Naive thymus-derived CD4-positive, alpha-beta T cell (primary cell): ENCODE measurements at places on chromosomes 16 and 17. TPM values are rescaled to one million over a fixed set of nuclear protein-coding genes. Genes with fewer than 3 reads are reported as not detected.

TBC1D3C gene
- total RNA-seq: not detected

SLFN5 gene
- 133 and 137 TPM in 2 replicates for total RNA-seq

KRTAP2-1 gene
- total RNA-seq: not detected

ATF7IP2 gene
- total RNA-seq: 75.1 TPM

SOST gene
- total RNA-seq: not detected

TEX19 gene
- total RNA-seq: not detected

OR3A2 gene
- total RNA-seq: 1.2 TPM

TMC6 gene
- total RNA-seq: 791 TPM

GRCh38 chr16:85056211-85056748 lies 28.7 kb downstream of the KIAA0513 start:
- H3K36me3 ChIP-seq: no peaks in the 10 kb centered on the region
- H3K4me3 ChIP-seq: peak overlapping the region; percentile 19
- H3K27ac ChIP-seq: peak overlapping the region; percentile 72
- no peaks in the 10 kb centered on the region for H3K27me3 ChIP-seq
- H3K4me1 ChIP-seq: peaks cover 25% of the 10 kb centered on the region

GRCh38 chr16:79801646-79802045 lies 201.1 kb upstream of the MAF start:
- no peak overlapping the region for H3K4me3 ChIP-seq
- no peak for DNase-seq
- H3K27me3 ChIP-seq: no peaks in the 10 kb centered on the region
- H3K27ac ChIP-seq: no peak overlapping the region
- no peaks in the 10 kb centered on the region for H3K36me3 ChIP-seq
- H3K4me1 ChIP-seq: no peaks in the 10 kb centered on the region

GRCh38 chr16:69321080-69321479 lies 9.3 kb downstream of the PDF start:
- H3K27me3 ChIP-seq: no peaks in the 10 kb centered on the region
- DNase-seq: no peak
- no peak overlapping the region for H3K4me3 ChIP-seq
- no peak overlapping the region for H3K27ac ChIP-seq

GRCh38 chr17:3885970-3886369 lies 6.9 kb downstream of the CAMKK1 start:
- H3K27ac ChIP-seq: no peak overlapping the region
- no peaks in the 10 kb centered on the region for H3K27me3 ChIP-seq
- no peaks in the 10 kb centered on the region for H3K36me3 ChIP-seq

DNA sequence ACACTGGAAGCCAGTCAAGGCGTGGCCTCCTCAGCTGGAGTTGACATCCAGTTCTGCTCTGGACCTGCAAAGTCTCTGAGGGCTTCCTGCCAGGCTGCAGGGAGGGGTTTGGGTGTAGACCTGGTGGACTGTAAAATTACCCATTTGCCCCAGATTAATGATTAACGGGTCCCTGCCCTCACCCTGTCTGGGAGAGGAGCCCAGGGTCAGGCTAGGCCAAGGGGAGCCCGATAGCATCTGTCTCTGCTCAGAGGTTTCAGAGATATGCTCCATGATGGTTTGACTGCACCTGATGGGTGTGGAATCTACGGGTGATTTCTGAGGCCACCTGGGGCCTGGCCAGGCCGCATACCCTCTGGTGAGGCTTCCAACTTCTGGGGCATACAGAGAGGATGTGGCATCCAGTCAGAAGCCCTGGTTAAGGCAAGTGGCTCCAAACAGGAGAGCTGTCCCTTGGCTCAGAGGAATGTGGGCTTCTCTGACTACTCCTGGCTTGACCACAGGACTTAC lies 11.2 kb downstream of the PPY start:
- H3K27ac ChIP-seq: no peak overlapping the region
- peaks cover 13% of the 10 kb centered on the region for H3K4me1 ChIP-seq
- no peaks in the 10 kb centered on the region for H3K36me3 ChIP-seq
- DNase-seq: no peak
- H3K4me3 ChIP-seq: no peak overlapping the region

- no peaks in the 10 kb centered on the region for H3K36me3 ChIP-seq
- H3K4me3 ChIP-seq: peak overlapping the region; percentile 3
- H3K27me3 ChIP-seq: no peaks in the 10 kb centered on the region
- H3K27ac ChIP-seq: no peak overlapping the region
Observed at GRCh38 chr17:36104701-36105181, 1.1 kb downstream of the CCL4 start.

GRCh38 chr16:48535831-48536613 lies 74.0 kb downstream of the N4BP1 start:
- peaks cover 2% of the 10 kb centered on the region for H3K4me1 ChIP-seq
- no peak overlapping the region for H3K4me3 ChIP-seq
- DNase-seq: no peak
- no peak overlapping the region for H3K27ac ChIP-seq

DNA sequence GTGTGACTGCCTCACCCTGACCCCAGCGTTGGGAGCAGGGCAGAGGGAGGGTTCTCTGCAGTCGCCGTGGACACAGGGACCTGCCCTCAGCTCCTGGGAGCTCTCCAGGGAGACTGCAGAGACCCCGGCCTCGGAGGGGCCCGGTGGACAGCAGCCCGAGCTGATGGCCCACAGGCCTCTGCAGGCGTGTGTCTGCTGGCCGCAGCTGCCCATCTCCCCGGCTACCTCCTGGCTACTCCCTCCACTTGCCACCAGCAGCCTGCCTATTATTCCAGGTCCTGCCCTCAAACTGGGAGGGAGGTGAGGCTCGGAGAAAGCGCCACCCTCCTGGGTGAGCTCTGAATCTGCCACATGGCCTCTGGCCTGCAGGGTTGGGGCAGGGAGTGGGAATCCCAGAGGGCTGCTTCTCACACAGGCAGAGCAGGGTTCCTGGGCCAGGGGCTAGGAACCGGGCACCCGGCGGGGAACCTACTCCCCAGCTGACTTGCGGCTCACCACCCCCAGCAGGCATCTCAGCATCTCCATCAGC lies 7.2 kb downstream of the SLC16A5 start:
- H3K36me3 ChIP-seq: no peaks in the 10 kb centered on the region
- no peak overlapping the region for H3K27ac ChIP-seq
- DNase-seq: no peak
- no peaks in the 10 kb centered on the region for H3K27me3 ChIP-seq
- H3K4me3 ChIP-seq: no peak overlapping the region

DNA sequence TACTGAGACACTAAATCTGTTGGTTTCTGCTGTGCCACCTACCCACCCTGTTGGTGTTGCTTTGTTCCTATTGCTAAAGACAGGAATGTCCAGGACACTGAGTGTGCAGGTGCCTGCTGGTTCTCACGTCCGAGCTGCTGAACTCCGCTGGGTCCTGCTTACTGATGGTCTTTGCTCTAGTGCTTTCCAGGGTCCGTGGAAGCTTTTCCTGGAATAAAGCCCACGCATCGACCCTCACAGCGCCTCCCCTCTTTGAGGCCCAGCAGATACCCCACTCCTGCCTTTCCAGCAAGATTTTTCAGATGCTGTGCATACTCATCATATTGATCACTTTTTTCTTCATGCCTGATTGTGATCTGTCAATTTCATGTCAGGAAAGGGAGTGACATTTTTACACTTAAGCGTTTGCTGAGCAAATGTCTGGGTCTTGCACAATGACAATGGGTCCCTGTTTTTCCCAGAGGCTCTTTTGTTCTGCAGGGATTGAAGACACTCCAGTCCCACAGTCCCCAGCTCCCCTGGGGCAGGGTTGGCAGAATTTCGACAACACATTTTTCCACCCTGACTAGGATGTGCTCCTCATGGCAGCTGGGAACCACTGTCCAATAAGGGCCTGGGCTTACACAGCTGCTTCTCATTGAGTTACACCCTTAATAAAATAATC lies 14.6 kb downstream of the STH start:
- no peaks in the 10 kb centered on the region for H3K36me3 ChIP-seq
- H3K27ac ChIP-seq: no peak overlapping the region
- no peak for DNase-seq

DNA sequence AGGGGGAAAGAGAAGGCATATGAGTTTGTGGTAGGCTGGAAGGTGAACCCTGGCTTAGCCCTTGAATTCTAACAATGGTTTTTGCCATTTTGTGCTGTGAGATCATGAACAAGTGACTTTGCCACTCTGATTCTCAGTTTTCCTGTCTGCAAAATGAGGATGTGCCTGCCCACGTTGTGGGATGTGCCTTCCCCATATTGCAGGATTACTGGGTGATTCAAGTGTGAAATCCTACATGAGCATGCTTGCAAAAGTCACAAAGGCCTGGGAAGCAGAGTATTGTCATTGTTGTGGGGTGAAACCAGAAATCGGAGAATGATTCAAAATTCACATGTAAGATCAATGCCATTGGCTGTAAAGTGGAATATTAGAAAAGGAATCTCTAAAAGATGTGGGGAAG lies 28.6 kb upstream of the TVP23A start:
- DNase-seq: no peak
- no peak overlapping the region for H3K27ac ChIP-seq
- H3K4me1 ChIP-seq: no peaks in the 10 kb centered on the region

- no peak for DNase-seq
- H3K4me3 ChIP-seq: no peak overlapping the region
- no peak overlapping the region for H3K27ac ChIP-seq
Observed at GRCh38 chr16:16067127-16067526, 117.7 kb downstream of the ABCC1 start.

GRCh38 chr17:66309793-66310192 lies 7.4 kb downstream of the PRKCA start:
- no peak for DNase-seq
- no peaks in the 10 kb centered on the region for H3K36me3 ChIP-seq
- H3K4me3 ChIP-seq: no peak overlapping the region
- H3K4me1 ChIP-seq: peaks cover 12% of the 10 kb centered on the region
- no peak overlapping the region for H3K27ac ChIP-seq

- H3K27ac ChIP-seq: no peak overlapping the region
- no peaks in the 10 kb centered on the region for H3K4me1 ChIP-seq
- no peaks in the 10 kb centered on the region for H3K36me3 ChIP-seq
- DNase-seq: no peak
- H3K27me3 ChIP-seq: no peaks in the 10 kb centered on the region
- no peak overlapping the region for H3K4me3 ChIP-seq
Observed at GRCh38 chr17:19243838-19244237, 6.7 kb downstream of the EPN2 start.

DNA sequence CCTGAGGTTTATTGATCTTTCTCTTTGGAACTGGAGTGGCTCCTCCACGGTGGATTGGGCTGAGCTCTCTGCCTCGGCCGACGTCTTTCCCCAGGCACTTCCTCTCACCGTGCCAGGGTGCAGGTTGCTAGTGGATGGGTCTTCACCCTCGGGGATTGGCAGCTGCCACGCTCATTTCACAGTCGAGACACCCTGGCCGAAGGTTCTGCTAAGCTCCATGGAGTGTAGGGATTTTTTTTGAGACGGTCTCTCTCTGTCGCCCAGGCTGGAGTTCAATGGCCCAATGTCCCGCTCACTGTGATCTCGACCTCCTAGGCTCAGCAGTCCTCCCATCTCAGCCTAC lies 280.8 kb downstream of the SEC14L1 start:
- no peaks in the 10 kb centered on the region for H3K27me3 ChIP-seq
- H3K4me1 ChIP-seq: peaks cover 44% of the 10 kb centered on the region
- peak overlapping the region; percentile 53 for H3K27ac ChIP-seq
- no peak for DNase-seq

GRCh38 chr17:73984941-73985340 lies 218.5 kb upstream of the RPL38 start:
- H3K4me1 ChIP-seq: no peaks in the 10 kb centered on the region
- no peaks in the 10 kb centered on the region for H3K27me3 ChIP-seq
- no peak for DNase-seq
- H3K36me3 ChIP-seq: no peaks in the 10 kb centered on the region

- DNase-seq: no peak
- no peaks in the 10 kb centered on the region for H3K27me3 ChIP-seq
- no peak overlapping the region for H3K4me3 ChIP-seq
- no peak overlapping the region for H3K27ac ChIP-seq
Observed at GRCh38 chr16:70795296-70795912, 5.6 kb downstream of the VAC14 start.

GRCh38 chr17:4607773-4608187 lies 23.5 kb downstream of the SMTNL2 start:
- H3K27ac ChIP-seq: no peak overlapping the region
- no peaks in the 10 kb centered on the region for H3K27me3 ChIP-seq
- no peak for DNase-seq
- H3K4me1 ChIP-seq: no peaks in the 10 kb centered on the region
- no peaks in the 10 kb centered on the region for H3K36me3 ChIP-seq
- H3K4me3 ChIP-seq: no peak overlapping the region

DNA sequence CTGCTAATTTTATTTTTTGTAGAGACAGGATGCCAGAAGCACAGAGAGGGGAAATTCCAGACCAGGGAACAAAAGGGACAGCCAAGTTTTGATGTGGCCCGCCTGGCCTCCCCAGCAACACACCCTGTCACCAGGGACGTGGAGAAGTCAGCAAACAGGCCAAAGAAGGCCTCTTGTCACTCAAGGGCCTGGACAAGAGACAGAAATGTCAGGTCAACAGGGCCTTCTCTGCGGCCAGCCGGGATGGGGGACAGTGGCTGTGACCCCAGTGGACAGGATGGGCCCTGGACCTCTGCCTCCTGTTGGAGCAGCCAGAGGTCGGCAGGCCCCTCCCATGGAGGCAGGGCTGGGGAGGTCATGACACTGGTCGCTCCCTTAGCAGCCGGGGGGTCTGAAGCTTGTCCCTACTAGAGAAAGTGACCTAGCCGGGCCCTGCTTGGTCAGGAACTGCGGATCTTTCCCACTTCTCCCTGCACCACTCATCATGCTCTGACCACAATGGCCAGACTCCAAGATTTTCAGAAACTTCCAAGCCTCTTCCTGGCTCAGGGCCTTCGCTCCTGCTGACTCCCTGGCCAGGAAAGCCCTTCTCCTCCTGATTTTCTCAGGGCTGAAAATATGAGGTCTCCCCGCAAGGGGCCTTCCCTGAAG lies 9.2 kb upstream of the TVP23A start:
- no peaks in the 10 kb centered on the region for H3K36me3 ChIP-seq
- no peaks in the 10 kb centered on the region for H3K27me3 ChIP-seq
- DNase-seq: no peak
- H3K27ac ChIP-seq: no peak overlapping the region
- H3K4me3 ChIP-seq: no peak overlapping the region

- DNase-seq: no peak
- peak overlapping the region; percentile 43 for H3K4me3 ChIP-seq
- H3K4me1 ChIP-seq: peaks cover 4% of the 10 kb centered on the region
- H3K27ac ChIP-seq: peak overlapping the region; percentile 5
- H3K27me3 ChIP-seq: no peaks in the 10 kb centered on the region
Observed at GRCh38 chr17:44384823-44385286, 4.6 kb downstream of the ITGA2B start.

GRCh38 chr16:69812688-69813014 lies 50.5 kb downstream of the WWP2 start:
- H3K27me3 ChIP-seq: no peaks in the 10 kb centered on the region
- no peaks in the 10 kb centered on the region for H3K4me1 ChIP-seq
- peaks cover 8% of the 10 kb centered on the region for H3K36me3 ChIP-seq
- H3K27ac ChIP-seq: no peak overlapping the region
- H3K4me3 ChIP-seq: no peak overlapping the region

DNA sequence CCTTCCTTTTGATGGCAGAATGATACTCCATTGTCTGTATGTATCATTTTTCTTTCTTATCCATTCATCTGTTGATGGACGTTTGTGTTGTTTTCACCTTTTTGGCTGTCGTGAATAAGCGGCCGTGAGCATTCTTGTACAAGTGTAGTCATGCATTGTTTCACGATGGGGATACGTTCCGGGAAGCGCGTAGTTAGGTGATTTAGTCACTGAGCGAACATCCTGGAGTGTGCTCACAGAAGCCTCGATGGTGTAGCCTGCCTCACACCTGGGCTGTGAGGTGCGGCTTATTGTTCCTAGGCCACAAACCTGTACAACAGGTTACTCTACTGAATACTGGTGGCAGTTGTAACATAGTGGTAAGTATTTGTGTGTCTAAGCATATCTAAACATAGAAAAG lies 136.5 kb downstream of the CMIP start:
- H3K27me3 ChIP-seq: no peaks in the 10 kb centered on the region
- H3K4me3 ChIP-seq: no peak overlapping the region
- DNase-seq: no peak
- no peaks in the 10 kb centered on the region for H3K36me3 ChIP-seq
